ENCODE measurements at places on chromosomes 1 and 21.
A peak's percentile ranks its signal among the peaks of the same experiment; 100 is the strongest.

GRCh38 chr1:51717842-51718241, 101.0 kb downstream of the OSBPL9 start:
- DNase-seq = no peak

- DNase-seq = no peak
Measured at GRCh38 chr1:218284377-218284916, 646 bp upstream of the RRP15 start.

DNA sequence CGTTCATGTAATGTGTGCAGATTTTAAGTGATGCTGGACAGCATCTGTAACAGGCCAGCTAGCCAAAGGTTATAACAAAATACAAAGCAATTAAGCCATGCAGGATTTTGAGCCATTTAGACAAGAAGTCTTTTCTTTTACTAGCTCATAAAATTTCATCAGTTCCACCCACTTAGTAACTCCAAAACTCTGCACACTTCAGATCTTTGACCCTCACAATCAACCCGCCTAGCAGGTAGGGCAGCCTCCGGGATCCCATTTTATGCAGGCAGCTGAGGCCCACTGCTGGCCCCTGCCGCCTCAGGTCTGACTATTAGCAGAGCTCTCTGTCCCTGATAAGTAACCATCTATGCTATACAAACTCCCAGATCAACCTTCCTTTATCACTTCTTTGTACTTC, 9.2 kb downstream of the LBR start:
- DNase-seq = no peak

DNA sequence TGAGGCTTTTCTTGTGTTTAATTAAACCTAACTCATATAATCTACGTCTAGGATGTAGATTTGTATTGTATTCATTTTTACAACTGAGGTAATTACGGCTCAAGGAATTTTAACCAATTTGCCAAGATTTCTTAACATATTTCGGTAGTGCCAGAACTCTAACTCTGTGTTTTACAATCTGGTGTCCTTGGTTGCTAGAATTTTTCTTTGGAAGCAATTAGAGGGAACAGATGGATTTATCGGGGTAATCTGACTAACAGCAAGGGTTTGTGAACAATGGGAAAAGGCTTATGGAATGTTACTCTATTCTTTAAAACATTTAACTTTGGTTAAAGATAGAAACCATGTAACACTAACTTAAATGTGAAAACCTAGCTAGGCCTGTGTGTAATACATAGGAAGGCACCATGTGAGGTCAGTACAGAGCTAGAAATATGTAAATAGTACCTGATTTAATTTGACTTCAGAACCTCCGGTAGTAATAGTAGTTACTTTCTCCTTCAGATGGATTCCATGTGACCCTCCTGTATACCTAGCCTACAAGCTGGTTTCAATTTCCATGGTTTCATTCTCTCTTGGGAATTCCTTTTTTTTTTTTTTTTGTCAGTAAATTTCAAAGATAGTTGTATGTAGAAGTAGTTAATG, 1.2 kb downstream of the MTF2 start:
- DNase-seq = no peak

DNA sequence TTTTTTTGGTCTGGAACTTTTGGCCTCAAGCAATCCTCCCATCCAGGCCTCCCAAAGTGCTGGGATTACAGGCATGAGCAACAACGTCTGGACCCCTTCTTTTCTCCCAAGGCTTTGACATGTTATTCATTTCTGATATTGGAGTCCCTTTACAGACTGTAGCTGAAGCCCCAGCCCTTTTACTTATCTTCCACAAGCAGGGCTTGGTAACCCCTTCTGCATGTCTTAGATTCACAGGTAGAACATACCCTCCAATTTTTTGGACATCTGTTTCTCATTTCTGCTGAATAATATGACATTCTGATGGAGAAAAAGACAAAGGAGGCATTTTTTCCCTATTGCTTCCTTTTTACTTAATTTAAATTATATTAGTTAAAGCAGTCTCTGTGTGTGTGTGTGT, 39.2 kb upstream of the RGS21 start:
- DNase-seq = no peak

- DNase-seq = no peak
Measured at GRCh38 chr1:204545202-204545601, 29.0 kb downstream of the MDM4 start.

DNA sequence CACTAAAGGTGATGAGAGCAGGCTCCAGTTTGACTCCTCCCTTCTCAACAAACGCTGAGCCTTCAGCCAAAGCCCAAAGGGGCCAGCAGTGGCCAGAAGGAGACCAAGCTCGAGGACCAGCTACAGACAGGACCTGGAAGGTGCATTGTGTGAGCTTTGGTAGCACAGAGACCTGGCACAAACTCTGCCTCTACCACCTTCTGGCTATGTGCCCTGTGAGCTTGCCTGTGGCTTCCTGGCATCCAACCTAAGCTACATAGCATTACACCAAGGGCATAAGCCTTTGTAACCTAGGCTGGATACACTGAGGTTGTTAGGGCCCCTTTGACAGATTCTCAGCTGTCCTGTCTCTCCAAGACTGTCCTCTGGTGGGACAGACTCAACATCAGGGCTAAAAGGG, 6.6 kb upstream of the VWA5B1 start:
- DNase-seq = no peak

DNA sequence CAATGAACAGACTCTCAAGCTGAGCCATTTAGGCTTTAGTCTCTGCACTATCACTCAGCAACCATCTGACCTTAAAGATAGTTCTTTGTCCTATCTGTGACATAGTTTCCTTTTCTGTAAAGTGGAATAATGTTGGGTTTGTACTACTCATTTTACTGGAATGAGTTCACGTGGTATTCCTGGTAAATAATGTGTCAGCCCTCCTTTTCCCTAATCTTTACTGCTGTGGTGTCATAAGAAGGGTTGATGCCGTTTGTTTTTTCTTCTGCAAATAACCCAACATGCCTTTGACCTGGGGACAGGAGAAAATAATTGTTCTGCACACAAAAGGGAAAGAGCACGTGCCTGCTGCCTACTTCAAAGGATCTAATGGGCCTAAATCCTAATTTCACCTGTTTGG, 297.8 kb downstream of the BRINP3 start:
- DNase-seq = no peak

GRCh38 chr1:63968663-63969440, 195.0 kb downstream of the ROR1 start:
- DNase-seq = no peak

- DNase-seq = peak; percentile 8
Measured at GRCh38 chr21:44425895-44426662, 29.2 kb upstream of the LRRC3 start.

Measured in activated T-cell treated with anti-CD3 and anti-CD28 coated beads, Interleukin-2, amount 50 U/mL, for 1 hour (primary cell).